ENCODE measurements at places on chromosomes 11 and 22.

GRCh38 chr11:18223591-18224387, 12.8 kb downstream of the SAA4 start:
- no peak for ATAC-seq

DNA sequence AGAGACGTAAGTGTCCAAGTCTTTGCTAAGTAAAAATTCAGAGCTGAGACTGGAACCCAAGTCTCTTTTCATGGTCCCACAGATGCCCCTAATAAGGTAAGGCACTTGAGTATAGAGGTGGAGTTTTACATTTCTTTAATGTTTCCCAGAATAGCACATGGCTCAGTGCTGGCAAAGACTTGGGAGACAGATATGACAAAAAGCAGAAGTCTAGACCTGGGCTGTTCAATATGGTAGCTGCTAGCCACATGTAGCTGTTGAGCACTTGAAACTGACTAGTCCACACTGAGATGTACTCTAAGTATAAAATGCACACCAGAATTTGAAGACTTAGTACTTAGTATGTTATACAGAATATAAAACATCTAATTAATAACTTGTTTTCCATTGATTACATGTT, 17.6 kb downstream of the VSTM5 start:
- no peak for ATAC-seq

DNA sequence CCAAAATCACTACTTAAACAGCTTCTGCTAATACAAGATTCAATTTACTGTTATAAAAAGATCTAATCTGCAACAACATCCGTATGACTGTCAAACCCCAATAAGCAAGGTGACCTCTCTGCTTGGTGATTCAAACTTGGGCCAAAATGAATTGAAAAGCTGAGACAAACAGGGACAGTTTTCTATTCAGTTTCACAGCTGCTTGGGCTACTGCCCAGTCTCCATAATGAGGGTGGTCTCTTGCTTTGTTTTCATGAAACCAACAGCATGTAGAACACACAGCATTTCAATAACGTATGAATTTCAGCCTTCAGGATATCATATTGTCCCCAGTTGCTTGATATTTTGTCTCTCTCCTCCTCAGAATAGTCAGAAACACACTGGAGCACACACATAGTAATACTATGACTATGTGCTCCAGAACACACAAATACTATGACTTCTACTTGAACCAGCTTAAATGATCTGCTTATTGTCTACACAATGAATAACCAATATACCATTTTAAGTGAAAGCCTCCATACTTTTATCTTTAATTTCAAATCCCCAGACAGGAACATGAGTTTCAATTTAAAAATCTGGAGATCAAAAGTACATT, 285.0 kb downstream of the TTC28 start:
- ATAC-seq, result no peak

DNA sequence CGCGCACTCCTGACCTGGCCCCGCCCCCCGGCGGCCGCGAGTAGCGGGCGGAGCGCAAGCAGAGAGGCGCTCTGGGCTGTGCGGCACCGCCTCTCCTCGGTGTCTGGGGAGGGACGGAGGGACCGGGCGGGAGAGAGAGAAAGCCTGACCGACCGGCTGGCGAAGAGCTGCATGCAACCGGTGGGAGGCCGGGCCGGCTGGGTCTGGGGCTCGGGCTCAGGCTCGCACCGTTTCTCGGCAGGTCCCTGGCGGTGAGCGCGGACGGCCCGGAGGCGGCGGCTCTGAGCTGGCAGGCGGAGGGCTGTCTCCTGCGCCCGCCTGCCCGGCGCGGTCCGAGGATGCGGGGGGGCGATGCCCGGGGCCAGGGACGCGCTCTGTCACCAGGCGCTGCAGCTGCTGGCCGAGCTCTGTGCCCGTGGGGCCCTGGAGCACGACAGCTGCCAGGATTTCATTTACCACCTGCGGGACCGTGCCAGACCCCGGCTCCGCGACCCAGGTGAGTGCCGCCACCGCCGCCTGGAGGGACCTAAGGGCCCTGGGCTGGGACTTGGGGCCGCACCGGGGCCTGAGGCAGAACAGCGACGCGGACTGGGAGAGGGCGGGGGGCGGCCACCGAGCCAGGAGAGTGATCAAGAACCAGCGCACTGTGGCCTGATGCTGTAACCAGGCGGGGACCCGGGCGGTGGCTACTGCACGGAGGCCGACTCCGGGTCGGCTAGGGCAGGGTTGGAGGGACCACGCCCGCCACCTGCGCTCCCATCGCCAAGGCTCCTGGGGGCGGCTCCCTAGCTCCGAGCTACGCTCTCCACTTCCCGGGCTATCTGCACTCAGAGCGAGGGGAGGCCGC, at the start of gene SYT9:
Gene SYT9 (plus strand): TSS at position 69 of the 847 bp plus-strand sequence. CDS start 283 bp downstream, at position 352.
- ATAC-seq, result peak; percentile 27

GRCh38 chr11:111836162-111836561, 35.2 kb downstream of the ALG9 start:
- no peak for ATAC-seq

DNA sequence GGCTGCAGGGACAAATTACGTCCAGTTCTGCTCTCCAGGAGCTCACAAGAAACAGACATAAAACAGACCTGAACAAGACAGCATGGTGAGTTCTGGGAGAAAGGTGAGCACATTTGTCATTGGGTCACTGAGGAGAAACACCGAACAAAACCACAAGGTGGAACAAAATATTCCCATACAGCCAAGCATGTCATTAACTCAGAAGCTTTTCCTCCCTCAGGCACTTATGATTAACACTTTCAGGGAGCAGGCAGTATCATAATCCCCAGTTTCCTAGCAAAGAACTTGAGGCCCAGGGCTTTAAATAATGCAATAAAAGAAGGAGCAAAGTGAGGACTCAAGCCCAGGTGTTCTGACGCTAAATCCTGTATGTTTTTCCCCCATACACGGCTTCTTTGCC, 43.0 kb downstream of the P4HA3 start:
- ATAC-seq, result no peak

- ATAC-seq, result no peak
These were observed 236.2 kb downstream of the LARGE1 start for GRCh38 chr22:33684087-33684486.

- ATAC-seq, result no peak
These were observed 607 bp downstream of the DMC1 start for GRCh38 chr22:38569181-38569971.

DNA sequence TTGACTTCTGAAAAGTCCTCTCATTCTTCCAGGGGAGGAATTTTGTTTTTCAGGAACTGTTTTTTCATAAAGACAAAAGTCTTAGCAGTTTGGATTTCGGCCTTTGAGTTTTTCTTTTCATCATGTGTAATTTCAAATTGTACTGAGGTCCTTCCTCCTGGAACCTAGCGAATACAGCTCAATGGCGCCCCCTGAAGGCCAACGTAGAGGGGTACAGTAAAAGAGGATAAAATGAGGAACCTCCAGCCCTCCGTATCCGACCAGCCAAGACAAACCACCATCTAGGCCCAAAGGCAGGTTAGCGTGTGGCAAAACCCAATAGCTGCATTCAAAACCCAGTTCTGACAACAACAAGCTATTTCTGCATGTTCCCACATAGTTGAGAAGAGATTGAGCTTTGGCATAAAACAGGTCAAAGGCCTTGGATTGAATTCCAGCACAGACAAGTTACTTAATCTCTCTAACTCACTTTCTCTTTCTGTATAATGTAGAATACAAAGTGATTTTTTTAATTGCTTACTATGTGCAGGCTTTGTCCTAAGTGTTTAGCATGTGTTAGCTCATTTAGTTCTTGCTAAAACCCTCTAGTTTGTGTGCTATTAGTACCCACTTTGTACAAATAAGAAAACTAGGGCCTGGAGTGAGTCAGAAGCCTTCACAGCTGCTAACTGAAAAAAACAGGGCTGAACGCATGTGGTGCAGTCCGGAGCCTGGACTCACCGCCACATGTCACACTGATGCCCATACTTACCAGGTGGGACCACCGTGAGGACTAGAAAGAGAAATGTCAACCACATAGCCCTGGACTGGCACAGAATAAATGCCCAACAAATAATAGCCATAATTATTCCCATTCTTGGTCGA, 43.2 kb upstream of the ETS1 start:
- ATAC-seq, result peak; percentile 67

- ATAC-seq, result no peak
These were observed 305.1 kb downstream of the CNTN5 start for GRCh38 chr11:99325847-99326246.

- no peak for ATAC-seq
These were observed 17.1 kb downstream of the OR5B21 start for GRCh38 chr11:58490827-58491226.

GRCh38 chr22:38449776-38450175, 5.2 kb downstream of the KCNJ4 start:
- no peak for ATAC-seq
